ENCODE measurements at places on chromosomes 12 and 14. TPM values are rescaled to one million over a fixed set of nuclear protein-coding genes. Genes with fewer than 3 reads are reported as not detected.

TMPRSS12 gene
- not detected for total RNA-seq

HSPA2 gene
- total RNA-seq = 40.7 TPM

TGFB3 gene
- total RNA-seq = 1.7 TPM

GLI1 gene
- 16.2 TPM for total RNA-seq

ANHX gene
- not detected for total RNA-seq

SLC25A21 gene
- total RNA-seq = 6.0 TPM

CLEC1A gene
- not detected for total RNA-seq

SLC16A7 gene
- total RNA-seq = 4.1 TPM

DNA sequence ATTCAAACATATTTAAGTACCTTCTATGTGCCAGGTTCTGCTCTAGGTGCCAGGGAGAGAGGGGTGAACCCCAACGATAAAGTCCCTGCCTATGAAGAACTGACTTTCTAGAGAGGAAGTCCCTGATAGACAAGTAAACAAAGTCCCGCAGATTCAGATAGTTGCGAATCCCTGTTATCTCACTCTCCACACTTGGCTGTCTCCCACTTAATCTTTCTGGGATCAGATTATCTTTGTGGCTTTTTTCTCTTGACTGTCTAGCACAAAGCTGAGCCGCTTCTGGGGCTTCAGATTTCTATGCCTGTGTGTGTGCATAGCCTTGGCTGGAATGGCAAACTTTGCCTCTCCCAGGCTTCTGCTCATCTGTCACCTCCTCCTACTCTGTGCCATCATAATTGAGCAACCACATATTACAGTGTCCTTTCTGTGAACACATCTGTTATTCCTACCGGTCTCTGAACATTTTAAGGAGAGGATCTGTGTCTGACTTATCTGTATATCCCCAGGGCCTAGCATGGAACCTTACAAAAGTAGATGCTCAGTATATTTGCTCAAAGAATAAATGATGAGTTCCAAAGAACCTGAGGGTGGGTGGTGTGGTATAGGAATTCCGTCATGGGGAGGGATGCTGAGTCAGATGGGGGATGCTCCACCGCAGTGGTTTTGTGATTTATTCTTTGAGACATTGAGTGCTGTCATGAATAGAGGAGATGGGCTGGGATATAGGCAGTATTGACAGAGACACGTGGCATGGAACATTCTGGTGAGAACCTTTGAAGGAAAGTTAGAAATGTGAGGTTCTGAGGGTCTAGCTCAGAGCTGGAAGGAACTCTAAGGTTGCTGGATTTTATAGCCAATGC is 28.5 kb downstream of the RGS6 start:
- no peak for DNase-seq

DNA sequence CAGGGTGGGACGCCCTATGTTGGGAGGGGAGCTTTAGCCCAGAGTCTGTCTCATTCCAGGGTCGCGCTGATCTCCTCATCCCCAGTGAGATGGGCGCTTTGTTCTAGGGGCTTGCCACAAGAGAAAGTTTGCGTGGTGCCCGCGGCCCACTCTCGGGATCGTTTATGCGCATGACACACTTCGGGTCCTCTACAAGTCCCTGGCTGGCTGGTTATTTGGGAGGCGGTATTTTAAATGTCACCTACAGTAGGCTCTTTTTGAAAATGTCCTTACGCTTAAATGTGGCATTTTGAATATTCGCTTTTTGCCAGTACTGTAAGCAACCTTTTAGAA is 541 bp downstream of the GOLT1B start:
- no peak for DNase-seq

GRCh38 chr12:118164798-118165486 is 29.0 kb downstream of the PEBP1 start:
- DNase-seq = peak; percentile 59

DNA sequence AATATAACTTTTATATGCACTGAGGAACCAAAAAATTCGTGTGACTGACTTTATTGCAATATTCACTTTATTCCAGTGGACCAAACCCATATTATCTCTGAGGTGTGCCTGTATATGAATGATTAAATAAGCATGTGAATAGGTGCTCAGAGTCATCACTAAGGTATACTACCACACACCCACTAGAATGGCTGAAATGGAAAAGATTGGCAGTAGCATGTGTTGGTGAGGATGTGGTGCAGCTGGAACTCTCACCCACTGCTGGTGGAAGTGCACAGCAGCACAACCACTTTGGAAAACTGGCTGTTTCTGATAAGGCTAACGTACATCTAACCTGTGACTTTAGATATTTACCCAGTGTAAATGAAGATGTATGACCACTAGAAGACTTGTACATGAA is 36.8 kb downstream of the GOLGA5 start:
- no peak for DNase-seq

DNA sequence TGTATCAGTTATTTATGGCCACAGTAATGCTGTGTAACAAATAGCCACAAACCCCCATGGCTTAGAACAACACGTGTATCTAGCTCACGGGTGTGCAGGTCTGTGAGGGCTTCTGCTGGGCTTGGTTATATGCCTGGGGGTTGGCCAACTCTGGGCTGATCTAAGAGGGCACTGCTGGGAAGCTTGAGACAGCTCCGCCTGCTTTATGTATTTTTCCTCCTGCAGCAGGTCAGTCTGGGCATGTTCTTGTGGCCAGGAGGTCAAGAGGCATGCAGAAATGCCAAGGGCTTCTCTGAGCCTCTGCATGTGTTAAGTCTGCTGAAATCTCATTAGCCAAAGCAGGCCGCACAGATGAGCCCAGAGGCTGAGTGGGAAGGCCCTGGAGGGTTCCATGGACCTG is 105.8 kb downstream of the ZNF664 start:
- no peak for DNase-seq

DNA sequence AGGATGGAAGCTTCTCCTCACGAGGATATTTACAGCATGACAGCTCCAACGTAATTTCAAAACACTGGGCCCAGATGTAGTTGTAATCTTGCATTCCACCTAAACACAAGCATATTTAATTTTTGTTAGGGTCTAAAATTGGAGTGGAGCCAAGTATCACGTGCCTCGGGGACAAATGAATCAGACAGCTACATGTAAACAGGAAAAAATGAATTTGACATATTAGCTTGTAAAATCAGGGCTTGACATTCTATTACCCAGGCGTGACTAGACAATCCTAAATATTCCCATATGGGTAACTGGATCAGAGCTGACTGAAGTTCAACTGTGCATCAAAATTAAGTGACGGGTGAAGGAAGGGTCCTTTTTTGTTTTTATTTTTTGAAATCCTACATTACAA is 59.0 kb downstream of the MDM2 start:
- no peak for DNase-seq

DNA sequence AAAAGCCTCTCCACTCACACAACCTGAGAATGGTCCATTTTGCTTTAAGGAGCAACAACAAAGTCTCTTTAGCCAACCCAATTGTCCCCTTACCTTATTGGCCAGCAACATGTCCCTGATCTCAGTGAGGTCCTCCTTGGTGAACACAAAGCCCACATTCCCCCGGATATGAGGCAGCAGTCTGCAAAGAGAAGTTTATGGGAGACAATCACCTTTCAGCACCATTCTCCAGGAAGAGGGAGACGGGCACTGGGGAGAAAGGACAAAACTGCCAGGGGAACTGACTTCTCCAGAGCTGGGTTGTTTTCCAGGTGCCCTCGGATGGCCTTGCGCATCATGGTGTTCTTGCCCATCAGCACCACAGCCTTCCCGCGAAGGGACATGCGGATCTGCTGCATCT is 1.9 kb downstream of the RPLP0 start:
- DNase-seq = no peak

GRCh38 chr12:10158406-10158805 is 13.5 kb downstream of the OLR1 start:
- DNase-seq = no peak

DNA sequence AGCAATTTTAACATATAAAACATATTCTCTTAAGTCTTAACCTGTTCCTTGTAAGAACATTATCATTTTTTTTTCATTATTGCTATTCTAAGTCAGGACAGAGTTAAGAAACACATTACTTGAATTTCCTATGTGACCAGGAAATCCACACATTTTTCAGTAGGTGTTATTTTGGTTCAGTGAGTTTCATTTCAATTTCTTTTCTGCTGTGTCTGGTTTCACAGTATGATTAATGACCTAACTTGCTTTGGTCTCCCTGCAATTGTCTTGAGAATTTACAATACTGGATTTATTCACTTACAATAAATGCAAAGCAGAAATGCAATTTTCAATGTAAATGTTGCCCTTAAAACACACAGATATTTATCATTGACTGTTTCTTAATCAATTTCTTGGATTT is 396.9 kb upstream of the TMTC1 start:
- no peak for DNase-seq

- no peak for DNase-seq
These were observed 2.0 kb upstream of the CACNA2D4 start for GRCh38 chr12:1920436-1920835.

- DNase-seq = no peak
These were observed 304.3 kb upstream of the PRICKLE1 start for GRCh38 chr12:42893803-42894202.

DNA sequence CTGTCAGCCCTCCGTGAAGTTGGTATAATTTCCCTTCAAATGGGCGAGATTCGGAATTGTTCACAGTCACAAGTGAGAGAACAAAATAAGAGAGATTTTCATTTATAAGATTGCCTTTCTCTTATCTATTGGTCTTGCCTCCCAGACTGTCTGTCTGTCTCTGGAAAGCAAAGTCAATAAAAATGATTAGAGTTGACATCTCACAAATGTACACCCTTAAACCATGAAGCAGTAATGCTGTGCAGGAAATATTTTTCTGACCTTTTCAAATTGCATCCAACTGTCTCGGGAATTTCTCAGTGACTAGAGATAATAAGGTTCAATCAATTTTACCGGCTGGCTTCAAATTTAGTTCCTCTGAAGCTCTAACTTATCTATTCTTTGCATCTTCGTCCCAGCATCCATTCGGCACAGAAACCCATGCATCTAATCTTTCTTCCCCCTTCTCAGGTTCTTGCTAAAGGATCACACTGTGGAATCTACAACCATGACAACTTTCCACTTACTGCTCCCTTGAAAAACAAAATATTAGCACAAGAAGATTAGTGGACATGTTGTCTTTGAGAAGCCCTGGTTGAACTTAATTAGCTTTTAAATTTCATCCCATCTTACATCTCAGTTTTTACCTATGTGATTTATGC is 93.1 kb downstream of the RMST start:
- DNase-seq = no peak

- no peak for DNase-seq
These were observed 366.1 kb upstream of the ATXN7L3B start for GRCh38 chr12:74171478-74171909.

- no peak for DNase-seq
These were observed 77.3 kb downstream of the GLT1D1 start for GRCh38 chr12:128930606-128931005.

GRCh38 chr14:50615552-50615951 is 52.6 kb downstream of the SAV1 start:
- no peak for DNase-seq

- no peak for DNase-seq
These were observed 33.3 kb downstream of the KCTD10 start for GRCh38 chr12:109443794-109444193.

DNA sequence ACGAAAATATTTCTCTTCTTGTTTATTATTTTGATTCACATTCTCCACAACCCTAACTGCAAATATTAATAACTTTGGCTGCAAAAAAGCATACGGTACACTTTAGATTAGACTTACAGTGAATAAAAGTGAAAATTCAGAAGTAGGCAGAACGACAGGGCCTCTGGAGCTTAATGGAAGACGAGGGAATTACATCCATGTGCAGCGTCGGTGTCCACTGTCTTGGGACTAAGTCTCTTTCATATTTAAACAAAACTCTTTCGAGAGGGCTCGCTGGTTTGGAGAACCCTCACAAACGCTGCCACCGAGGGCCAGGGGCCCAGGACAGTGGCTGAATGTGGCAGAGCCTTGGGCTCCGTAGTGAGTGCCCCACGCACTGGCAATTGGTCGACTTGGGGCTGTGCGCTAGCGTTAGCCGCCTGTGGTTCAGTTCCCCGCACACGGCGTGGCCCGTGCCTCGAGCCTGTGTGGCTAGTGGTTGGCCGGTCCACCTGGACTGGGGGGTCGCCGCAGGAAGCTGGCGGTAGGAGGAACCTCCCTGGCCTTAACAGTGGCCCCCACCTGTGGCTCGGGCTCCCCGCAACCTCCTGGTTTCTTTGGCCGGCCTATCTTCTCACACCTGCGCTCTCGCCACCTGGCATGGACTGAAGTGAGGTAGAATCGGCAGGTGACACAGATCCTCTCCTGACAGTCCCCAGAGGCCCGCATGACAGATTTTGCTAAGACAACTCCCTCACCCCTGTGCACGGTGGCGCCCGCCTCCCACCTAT is 739 bp upstream of the PAX9 start:
- DNase-seq = peak; percentile 33

GRCh38 chr14:33916663-33917565 is 34.0 kb downstream of the EGLN3 start:
- no peak for DNase-seq

- peak; percentile 68 for DNase-seq
These were observed 27.4 kb upstream of the DDHD1 start for GRCh38 chr14:53180272-53181221.

DNA sequence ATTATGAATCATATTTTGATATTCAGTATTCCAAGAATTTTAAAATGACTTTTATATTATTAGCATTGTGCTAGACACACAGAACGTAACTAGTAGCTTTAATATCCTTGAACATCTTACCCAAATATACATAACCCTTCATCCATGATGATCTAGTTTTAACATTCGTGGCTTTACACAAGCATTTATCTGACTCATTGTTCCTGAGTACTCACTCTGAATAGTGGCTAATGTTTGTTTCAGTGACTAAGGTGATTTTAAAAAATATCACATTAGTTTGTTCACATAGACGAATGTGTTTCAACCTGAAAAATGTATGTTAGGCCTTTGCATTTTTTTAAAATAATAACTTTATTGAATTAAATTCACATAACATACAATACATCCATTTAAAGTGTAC is 80.0 kb upstream of the PTPRQ start:
- no peak for DNase-seq

- DNase-seq = no peak
These were observed 57.9 kb downstream of the OTX2 start for GRCh38 chr14:56752428-56752827.

GRCh38 chr14:87468531-87468930 is 524.5 kb downstream of the GALC start:
- no peak for DNase-seq

Measured in WTC11 (cell line).